ENCODE measurements at places on chromosomes 5 and 9.

GRCh38 chr5:108094800-108095199, 287.1 kb downstream of the FBXL17 start:
- peaks cover 3% of the 10 kb centered on the region for H3K36me3 ChIP-seq
- H3K4me1 ChIP-seq = peaks cover 3% of the 10 kb centered on the region
- no peak for DNase-seq
- H3K27me3 ChIP-seq = no peaks in the 10 kb centered on the region
- no peak overlapping the region for H3K27ac ChIP-seq

GRCh38 chr5:4313138-4313537, 717.5 kb downstream of the IRX1 start:
- H3K4me1 ChIP-seq = no peaks in the 10 kb centered on the region
- H3K27me3 ChIP-seq = no peaks in the 10 kb centered on the region
- no peak overlapping the region for H3K27ac ChIP-seq
- H3K36me3 ChIP-seq = no peaks in the 10 kb centered on the region

GRCh38 chr5:177496727-177497291, 595 bp downstream of the PDLIM7 start:
- H3K4me3 ChIP-seq = peak overlapping the region; percentile 78
- H3K27ac ChIP-seq = no peak overlapping the region
- H3K4me1 ChIP-seq = peaks cover 23% of the 10 kb centered on the region
- peaks cover 18% of the 10 kb centered on the region for H3K27me3 ChIP-seq
- H3K36me3 ChIP-seq = peaks cover 14% of the 10 kb centered on the region

DNA sequence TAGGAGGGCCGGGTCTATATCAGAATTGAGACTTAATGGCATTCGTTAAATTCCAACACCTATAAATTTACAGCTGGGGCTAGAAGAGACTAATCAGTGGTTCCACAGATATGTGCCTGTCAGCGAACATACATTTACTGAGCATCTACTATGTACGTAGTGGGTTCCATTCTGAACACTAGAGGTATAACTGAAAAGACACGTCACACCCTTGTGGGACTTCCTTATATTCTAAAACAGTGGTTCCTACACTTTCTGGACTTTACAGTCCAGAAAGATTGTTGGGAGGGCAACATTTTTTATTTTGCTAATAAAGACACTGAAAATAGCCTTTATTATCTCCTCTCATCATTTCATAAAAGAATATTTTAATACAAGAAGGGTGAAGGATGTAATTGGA, 140.5 kb downstream of the SCAMP1 start:
- peaks cover 40% of the 10 kb centered on the region for H3K27me3 ChIP-seq
- peaks cover 1% of the 10 kb centered on the region for H3K4me1 ChIP-seq
- no peak overlapping the region for H3K27ac ChIP-seq
- DNase-seq = no peak
- H3K36me3 ChIP-seq = no peaks in the 10 kb centered on the region
- H3K4me3 ChIP-seq = no peak overlapping the region

DNA sequence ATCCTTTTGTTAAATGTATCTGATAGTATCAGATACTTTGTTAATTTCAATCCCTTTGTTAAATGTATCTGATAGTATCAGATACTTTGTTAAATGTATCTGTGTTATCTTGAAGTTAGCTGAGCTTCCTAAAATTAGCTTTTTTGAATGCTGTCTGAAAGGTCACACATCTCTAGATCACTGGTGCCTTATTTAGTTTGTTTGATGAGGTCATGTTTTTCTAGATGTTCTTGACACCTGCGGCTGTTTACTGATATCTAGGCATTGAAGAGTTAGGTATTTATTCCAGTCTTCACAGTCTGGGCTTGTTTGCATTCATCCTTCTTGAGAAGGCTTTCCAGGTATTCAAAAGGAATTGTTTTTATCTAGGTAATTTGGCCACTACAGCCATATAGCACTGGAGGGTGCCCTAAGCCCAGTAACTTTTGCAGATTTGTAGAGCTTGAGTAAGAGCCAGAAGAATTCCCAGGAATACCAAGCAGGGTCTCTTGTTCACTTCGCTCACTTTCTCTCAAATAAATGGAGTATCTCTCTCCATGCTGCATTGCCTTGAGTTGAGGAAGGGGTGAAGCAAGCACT, 435.4 kb upstream of the GRAMD2B start:
- no peak overlapping the region for H3K27ac ChIP-seq
- H3K36me3 ChIP-seq = no peaks in the 10 kb centered on the region
- no peak for DNase-seq
- H3K4me3 ChIP-seq = no peak overlapping the region
- H3K4me1 ChIP-seq = no peaks in the 10 kb centered on the region
- H3K27me3 ChIP-seq = no peaks in the 10 kb centered on the region

DNA sequence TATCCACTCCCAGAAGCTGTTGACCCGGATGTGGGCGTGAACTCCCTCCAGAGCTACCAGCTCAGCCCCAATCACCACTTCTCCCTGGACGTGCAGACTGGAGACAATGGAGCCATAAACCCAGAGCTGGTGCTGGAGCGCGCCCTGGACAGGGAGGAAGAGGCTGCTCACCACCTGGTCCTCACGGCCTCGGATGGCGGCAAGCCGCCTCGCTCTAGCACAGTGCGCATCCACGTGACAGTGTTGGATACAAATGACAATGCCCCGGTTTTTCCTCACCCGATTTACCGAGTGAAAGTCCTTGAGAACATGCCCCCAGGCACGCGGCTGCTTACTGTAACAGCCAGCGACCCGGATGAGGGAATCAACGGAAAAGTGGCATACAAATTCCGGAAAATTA, 834 bp downstream of the PCDHGA8 start:
- H3K4me3 ChIP-seq = no peak overlapping the region
- no peaks in the 10 kb centered on the region for H3K4me1 ChIP-seq
- H3K27me3 ChIP-seq = peaks cover 14% of the 10 kb centered on the region

- peaks cover 33% of the 10 kb centered on the region for H3K27me3 ChIP-seq
- no peaks in the 10 kb centered on the region for H3K36me3 ChIP-seq
- H3K4me1 ChIP-seq = peaks cover 14% of the 10 kb centered on the region
These were observed 95.2 kb upstream of the CAST start for GRCh38 chr5:96566833-96567587.

- peaks cover 3% of the 10 kb centered on the region for H3K4me1 ChIP-seq
- no peaks in the 10 kb centered on the region for H3K36me3 ChIP-seq
- no peak overlapping the region for H3K4me3 ChIP-seq
- no peak for DNase-seq
- no peak overlapping the region for H3K27ac ChIP-seq
These were observed 119.6 kb downstream of the GABBR2 start for GRCh38 chr9:98589102-98589501.

- H3K36me3 ChIP-seq = no peaks in the 10 kb centered on the region
- peaks cover 34% of the 10 kb centered on the region for H3K4me1 ChIP-seq
- no peak for DNase-seq
- H3K27me3 ChIP-seq = peaks cover 71% of the 10 kb centered on the region
- H3K4me3 ChIP-seq = peak overlapping the region; percentile 50
- H3K27ac ChIP-seq = no peak overlapping the region
These were observed 1.5 kb downstream of the RORB start for GRCh38 chr9:74498621-74499095.

DNA sequence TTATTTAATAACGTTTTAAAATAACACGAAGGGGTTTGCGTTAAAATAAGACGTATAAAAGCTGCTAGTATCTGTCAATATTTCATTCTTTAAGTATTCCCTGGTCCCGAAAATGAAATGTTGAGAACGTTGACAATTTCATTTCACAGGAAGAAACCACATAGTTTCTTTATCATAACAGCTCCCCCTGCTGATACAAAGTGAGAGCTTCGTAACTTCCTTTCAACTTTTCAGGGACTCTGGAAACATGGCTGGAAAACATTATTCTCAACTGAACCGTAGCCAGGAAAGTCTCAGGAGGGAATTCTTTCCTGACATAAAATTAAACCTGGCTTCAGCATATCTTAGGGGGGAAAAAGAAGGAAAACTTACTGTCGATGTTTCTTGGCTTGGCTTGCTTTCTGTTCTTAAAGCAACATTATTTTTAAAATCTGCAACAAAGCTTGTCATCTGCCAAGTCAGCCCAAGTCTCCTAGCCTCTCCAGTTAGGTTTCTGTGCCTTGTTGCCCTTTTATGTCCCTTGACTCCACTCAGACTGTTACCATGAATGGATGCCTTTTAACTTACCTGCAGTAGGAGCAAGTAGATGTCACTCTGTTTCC, 122.9 kb upstream of the DAB2 start:
- H3K36me3 ChIP-seq = no peaks in the 10 kb centered on the region
- no peak overlapping the region for H3K27ac ChIP-seq
- no peak for DNase-seq
- H3K27me3 ChIP-seq = peaks cover 2% of the 10 kb centered on the region
- peaks cover 4% of the 10 kb centered on the region for H3K4me1 ChIP-seq

DNA sequence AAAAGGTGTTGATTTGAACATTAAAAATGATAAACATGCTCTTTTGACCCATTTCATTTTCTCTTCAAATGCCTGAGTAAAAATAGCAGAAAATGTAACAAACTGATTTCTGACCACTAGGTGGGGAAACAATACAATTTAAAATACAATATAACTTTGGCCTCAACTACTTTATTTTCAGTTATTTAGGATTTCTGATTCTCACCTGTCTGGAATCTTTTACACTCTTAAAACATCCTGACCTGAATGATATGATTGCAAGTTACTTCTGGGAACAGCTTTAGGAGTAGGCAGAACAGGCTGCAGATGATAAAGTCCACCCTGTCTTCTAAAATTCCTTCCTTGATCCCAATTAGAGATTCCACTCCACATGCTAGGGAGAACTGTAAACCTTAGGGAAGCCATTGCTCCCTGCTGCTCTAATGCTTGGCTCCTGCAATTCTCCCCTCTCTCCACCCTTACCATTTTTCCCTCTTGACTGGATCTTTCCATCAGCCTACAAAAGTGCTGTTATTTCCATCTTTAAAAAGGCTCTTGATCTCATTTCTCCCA, 70.3 kb downstream of the FYB1 start:
- peak overlapping the region; percentile 52 for H3K27ac ChIP-seq
- no peak for DNase-seq
- peaks cover 47% of the 10 kb centered on the region for H3K36me3 ChIP-seq
- no peak overlapping the region for H3K4me3 ChIP-seq
- H3K27me3 ChIP-seq = no peaks in the 10 kb centered on the region

DNA sequence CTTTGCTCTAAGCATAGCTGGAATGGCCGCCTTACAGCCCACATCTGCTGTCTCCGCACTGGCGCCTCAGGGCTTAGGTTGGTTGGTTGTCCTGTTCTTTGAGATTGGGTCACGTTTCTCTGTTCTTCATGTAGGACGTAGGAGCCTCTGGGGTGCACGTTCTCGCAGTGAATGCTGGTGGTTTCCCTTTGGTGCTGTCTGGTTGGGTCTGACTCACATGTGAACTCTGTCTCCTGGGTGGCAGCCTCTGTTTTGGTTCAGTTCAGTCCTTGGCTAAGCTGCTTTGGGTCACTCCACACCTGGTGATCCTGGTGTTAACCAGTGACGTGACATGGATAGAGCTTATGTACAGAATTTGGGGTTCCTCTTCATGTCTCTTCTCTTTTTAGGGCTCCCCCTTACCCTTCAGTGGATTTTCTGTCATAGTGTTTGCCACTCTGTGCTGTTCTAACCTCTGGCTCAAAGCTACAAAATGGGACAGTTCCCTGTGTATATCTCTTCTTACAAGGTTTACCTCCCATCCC, 12.6 kb upstream of the LPCAT1 start:
- H3K27ac ChIP-seq = peak overlapping the region; percentile 65
- peaks cover 26% of the 10 kb centered on the region for H3K27me3 ChIP-seq
- DNase-seq = peak; percentile 51
- H3K36me3 ChIP-seq = no peaks in the 10 kb centered on the region
- peaks cover 22% of the 10 kb centered on the region for H3K4me1 ChIP-seq
- peak overlapping the region; percentile 69 for H3K4me3 ChIP-seq

GRCh38 chr5:180718810-180719453, 20.9 kb downstream of the OR2Y1 start:
- no peak overlapping the region for H3K27ac ChIP-seq
- peaks cover 20% of the 10 kb centered on the region for H3K27me3 ChIP-seq
- no peaks in the 10 kb centered on the region for H3K36me3 ChIP-seq
- no peak overlapping the region for H3K4me3 ChIP-seq
- H3K4me1 ChIP-seq = peaks cover 13% of the 10 kb centered on the region

DNA sequence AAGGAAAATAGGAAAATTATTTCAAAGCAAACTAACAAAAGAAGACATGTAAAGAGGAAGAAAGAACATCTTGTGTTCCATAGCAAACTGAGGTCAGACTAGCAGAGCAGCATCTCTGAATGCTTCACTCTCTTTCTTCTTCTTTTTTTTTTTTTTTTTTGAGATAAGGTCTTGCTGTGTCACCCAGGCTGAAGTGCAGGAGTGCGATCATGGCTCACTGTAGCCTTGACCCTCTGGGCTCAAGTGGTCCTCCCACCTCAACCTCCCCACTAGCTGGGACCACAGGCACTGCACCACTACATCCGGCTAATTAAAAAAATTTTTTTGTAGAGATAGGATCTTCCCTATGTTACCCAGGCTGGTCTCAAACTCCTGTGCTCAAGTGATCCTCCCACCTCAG, 36.6 kb downstream of the MELK start:
- H3K4me1 ChIP-seq = peaks cover 11% of the 10 kb centered on the region
- H3K36me3 ChIP-seq = peaks cover 64% of the 10 kb centered on the region
- H3K4me3 ChIP-seq = no peak overlapping the region
- H3K27ac ChIP-seq = no peak overlapping the region
- DNase-seq = no peak
- H3K27me3 ChIP-seq = no peaks in the 10 kb centered on the region

DNA sequence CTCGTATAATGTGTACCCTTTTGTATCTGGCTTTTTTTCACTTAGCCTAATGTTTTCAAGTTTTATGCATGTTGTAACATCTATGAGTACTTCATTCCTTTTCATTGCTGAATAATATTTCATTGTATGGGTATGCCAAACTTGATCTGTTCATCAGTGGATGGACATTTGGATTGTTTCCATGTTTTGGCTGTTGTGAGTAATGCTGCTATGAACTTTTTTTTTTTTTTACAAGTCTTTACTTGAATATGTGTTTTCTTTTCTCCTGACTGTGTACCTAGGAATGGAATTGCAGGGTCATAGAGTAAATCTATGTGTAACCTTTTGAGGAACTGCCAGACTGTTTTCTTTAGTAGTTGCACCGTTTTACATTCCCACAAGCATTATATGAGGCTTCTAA, 52.4 kb downstream of the MTREX start:
- peaks cover 60% of the 10 kb centered on the region for H3K36me3 ChIP-seq
- no peaks in the 10 kb centered on the region for H3K27me3 ChIP-seq
- DNase-seq = no peak
- H3K4me3 ChIP-seq = no peak overlapping the region
- H3K4me1 ChIP-seq = peaks cover 17% of the 10 kb centered on the region

GRCh38 chr5:2496891-2497290, 254.6 kb downstream of the IRX2 start:
- no peaks in the 10 kb centered on the region for H3K36me3 ChIP-seq
- no peak overlapping the region for H3K4me3 ChIP-seq
- DNase-seq = no peak
- no peaks in the 10 kb centered on the region for H3K27me3 ChIP-seq
